ENCODE measurements at places on chromosomes 16 and 17. TPM values are rescaled to one million over a fixed set of nuclear protein-coding genes. Genes with fewer than 3 reads are reported as not detected.

DNA sequence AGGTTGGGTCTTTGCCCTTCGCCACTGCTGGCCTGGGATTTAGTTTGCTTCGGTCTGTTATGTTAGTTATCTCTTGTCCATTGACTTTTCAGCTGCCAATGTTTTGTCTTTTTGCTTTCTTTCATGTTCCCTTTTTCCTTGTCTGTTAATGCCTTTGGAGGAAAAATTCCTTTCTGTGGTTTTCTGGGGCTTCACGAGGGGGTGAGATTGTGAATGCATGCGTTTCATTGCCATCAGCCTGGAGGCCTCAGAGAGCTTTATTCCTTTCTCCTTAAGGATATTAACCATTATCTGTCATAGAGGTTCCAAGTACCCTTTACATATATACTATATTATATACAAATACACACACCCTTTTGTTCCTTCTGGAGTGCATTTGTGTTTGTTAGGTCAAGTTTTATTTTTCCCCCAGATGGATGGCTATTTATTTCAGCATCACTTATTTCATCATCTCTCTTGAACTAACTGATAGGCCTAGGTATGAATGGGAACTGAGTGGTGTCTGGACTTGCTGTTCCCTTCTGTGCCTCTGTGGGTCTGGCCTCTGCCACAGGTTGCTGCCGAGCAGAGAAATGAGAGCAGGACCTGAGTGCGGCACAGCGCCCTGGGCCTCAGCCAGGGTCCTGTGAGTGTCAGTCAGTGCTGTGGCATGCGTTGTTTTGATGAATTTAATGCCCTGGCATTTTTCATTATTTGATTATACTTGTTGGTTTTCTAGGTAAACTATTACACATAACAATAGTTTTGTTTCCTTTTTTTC, 193.4 kb downstream of the LGALS9B start:
- H3K36me3 ChIP-seq: no peaks in the 10 kb centered on the region
- no peaks in the 10 kb centered on the region for H3K27me3 ChIP-seq
- H3K4me3 ChIP-seq: peak overlapping the region; percentile 20
- H3K4me1 ChIP-seq: peaks cover 89% of the 10 kb centered on the region
- no peak for DNase-seq

DNA sequence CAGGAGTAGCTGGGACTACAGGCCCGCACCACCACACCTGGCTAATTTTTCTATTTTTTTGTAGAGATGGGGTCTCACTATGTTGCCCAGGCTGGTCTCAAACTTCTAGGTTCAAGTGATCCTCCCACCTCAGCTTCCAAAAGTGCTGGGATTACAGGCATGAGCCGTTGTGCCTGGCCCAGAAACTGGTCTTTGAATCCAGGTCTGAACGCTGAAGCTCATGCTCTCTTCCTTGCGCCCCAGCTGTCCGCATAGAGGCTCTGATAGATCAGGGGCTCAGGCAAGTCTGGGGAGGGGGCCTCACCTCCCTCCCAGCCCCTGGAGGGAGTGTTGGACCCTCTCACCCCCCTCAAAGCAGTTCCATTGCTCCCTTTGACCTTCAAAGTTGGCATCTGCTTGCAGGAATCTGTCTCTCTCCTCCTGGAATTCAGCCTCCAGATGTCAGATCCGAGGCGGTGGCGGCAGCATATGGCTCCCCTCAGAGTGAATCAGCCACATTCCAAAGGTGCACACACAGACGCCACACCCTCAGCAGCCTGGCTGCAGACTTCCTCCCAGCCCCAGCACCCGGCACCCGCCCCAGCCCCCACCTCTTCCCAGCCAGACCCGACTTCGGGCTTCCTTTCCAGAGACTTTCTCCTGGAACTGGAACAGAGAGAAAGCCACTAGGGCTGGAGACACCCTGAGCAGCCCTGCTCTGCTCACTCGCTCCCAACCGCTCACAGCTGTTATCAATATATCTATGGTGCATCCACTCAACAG, 16.9 kb upstream of the GLIS2 start:
- H3K4me1 ChIP-seq: no peaks in the 10 kb centered on the region

DNA sequence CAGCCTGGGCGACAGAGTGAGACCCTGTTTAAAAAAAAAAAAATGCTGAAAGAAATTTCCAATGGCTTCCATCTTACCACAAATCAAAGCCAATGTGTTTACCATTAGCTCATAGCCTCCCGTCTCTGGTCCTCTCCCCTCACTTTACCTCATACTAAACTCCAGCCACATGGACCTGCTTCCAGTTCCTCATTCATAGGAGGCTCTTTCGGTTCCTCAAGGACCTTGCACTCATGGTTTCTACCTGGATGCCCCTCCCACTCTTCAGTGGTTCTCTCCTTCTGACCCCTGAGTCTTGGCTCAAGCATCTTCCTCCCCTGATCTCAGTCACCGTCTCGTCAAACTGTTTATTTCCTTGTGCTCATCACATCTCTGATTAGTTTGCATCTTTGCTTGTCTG, 3.8 kb upstream of the DEF8 start:
- peaks cover 4% of the 10 kb centered on the region for H3K27me3 ChIP-seq
- peaks cover 12% of the 10 kb centered on the region for H3K4me1 ChIP-seq
- no peak for DNase-seq
- no peak overlapping the region for H3K27ac ChIP-seq
- no peaks in the 10 kb centered on the region for H3K36me3 ChIP-seq
- H3K4me3 ChIP-seq: no peak overlapping the region

ARHGAP44 gene
- not detected for total RNA-seq

PPY gene
- not detected for total RNA-seq

KRT25 gene
- not detected for total RNA-seq

DNA sequence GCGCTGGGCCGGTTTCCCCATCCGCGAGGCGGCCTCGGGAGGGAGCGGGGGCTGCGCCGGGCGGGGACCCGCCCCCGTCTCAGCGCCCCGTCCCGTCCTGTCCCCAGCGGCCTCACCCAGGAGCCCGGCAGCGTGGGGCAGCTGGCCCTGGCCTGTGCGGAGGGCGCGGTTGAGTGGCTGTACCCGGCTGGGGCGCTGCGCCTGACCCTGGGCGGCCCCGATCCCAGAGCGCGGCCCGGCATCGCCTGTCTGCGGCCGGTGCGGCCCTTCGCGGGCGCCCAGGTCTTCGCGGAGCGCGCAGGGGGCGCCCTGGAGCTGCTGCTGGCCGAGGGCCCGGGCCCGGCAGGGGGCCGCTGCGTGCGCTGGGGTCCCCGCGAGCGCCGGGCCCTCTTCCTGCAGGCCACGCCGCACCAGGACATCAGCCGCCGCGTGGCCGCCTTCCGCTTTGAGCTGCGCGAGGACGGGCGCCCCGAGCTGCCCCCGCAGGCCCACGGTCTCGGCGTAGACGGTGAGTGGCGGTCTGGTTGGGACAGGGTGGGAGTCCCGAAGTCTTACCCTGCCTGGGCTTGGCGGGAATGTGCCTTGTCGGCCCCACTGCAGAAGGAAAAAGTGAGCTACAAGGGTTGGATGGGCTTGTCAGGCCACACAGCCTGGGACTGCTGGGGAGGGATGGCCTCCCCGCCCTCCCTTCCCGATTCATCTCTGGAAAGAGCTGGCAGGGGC, 720 bp downstream of the METRN start:
- peaks cover 22% of the 10 kb centered on the region for H3K4me1 ChIP-seq
- no peaks in the 10 kb centered on the region for H3K36me3 ChIP-seq
- no peak for DNase-seq

GRCh38 chr17:7992516-7992915, 9.9 kb upstream of the GUCY2D start:
- peaks cover 14% of the 10 kb centered on the region for H3K4me1 ChIP-seq
- no peak for DNase-seq
- H3K36me3 ChIP-seq: no peaks in the 10 kb centered on the region
- H3K27me3 ChIP-seq: no peaks in the 10 kb centered on the region
- no peak overlapping the region for H3K27ac ChIP-seq
- H3K4me3 ChIP-seq: no peak overlapping the region

MPP2 gene
- total RNA-seq: 0.90 TPM

DNA sequence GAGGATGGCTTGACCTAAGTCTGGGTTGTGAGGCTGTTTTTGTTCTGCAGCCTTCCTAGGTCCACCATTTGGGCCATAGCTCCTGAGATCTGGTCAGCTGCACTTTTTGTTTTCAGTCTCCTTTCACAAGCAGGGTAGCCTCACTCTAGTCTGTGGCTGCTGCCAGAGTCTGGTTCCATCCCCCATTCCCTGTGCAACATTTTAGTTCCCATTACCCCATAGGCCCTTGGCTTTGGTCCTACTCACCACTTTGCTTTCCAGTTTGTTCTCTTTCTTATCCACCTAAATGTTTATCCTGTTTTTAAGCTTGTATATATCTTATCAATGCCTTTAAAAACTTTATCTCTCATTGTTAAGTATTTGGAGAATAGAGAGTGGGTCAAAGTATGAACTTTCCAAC, 6.5 kb upstream of the XYLT2 start:
- no peaks in the 10 kb centered on the region for H3K27me3 ChIP-seq
- no peak for DNase-seq
- H3K27ac ChIP-seq: no peak overlapping the region
- no peak overlapping the region for H3K4me3 ChIP-seq
- H3K4me1 ChIP-seq: no peaks in the 10 kb centered on the region

DNA sequence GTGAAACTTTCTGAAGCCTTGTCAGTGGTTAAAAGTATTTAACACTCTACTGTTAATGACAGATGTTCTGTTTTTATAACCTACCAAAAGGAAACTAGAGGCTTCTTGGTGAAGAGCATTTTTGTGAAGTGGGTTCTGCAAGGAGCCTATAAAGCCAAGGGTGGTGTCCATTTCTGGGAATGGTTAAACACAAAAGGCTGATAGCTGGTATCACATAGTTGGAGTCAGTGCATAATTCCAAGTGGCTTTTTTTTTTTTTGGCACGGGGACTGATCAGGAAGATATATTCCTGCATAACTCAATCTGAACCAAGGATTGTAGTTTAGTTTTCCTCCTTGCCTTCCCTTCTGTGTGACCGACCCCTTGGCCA, 27.6 kb upstream of the KPNB1 start:
- no peak overlapping the region for H3K4me3 ChIP-seq
- no peaks in the 10 kb centered on the region for H3K27me3 ChIP-seq
- H3K36me3 ChIP-seq: peaks cover 27% of the 10 kb centered on the region
- no peaks in the 10 kb centered on the region for H3K4me1 ChIP-seq

SNX20 gene
- total RNA-seq: 27.8 TPM

SPATA22 gene
- total RNA-seq: not detected

DNA sequence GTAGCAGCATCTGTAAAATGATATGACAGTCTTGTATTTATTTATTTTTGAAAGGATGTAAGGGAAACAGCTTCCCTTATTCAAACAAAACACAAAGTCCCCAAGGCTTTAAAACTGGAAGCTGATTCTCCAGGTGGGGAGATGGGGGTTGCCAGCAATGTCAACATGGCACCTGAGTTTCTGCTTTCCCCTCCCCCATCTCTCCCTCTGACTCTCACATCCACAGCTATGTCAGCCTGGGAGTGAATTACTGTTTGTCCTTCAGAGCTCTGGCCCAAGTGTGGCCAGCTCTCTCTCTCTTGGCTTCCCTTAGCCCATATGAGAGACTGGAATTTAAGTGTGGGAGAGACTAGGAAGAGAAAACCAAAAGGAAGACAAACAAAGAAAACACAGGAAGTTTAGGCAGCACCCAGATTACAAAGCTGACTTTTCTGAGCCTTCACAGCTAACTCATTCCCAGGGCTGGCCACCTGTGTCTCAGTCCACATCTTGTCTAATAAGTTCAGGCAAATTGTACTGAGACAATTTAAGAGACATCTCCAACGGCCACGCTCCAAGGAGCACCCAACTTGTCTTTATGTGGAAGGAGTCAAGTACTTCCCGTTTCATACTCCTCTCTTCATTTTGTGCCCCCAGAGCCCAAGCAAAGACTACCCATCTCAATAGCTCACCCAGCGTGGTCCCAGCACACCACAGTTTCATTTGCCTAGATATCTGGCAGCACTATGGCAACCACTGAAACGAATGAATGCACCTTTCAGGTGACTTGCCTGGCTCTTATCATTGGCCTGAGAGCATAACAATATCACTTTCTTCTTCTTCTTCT, 69.2 kb downstream of the SOX9 start:
- H3K4me1 ChIP-seq: no peaks in the 10 kb centered on the region
- no peak overlapping the region for H3K4me3 ChIP-seq
- no peaks in the 10 kb centered on the region for H3K36me3 ChIP-seq
- no peaks in the 10 kb centered on the region for H3K27me3 ChIP-seq

DNA sequence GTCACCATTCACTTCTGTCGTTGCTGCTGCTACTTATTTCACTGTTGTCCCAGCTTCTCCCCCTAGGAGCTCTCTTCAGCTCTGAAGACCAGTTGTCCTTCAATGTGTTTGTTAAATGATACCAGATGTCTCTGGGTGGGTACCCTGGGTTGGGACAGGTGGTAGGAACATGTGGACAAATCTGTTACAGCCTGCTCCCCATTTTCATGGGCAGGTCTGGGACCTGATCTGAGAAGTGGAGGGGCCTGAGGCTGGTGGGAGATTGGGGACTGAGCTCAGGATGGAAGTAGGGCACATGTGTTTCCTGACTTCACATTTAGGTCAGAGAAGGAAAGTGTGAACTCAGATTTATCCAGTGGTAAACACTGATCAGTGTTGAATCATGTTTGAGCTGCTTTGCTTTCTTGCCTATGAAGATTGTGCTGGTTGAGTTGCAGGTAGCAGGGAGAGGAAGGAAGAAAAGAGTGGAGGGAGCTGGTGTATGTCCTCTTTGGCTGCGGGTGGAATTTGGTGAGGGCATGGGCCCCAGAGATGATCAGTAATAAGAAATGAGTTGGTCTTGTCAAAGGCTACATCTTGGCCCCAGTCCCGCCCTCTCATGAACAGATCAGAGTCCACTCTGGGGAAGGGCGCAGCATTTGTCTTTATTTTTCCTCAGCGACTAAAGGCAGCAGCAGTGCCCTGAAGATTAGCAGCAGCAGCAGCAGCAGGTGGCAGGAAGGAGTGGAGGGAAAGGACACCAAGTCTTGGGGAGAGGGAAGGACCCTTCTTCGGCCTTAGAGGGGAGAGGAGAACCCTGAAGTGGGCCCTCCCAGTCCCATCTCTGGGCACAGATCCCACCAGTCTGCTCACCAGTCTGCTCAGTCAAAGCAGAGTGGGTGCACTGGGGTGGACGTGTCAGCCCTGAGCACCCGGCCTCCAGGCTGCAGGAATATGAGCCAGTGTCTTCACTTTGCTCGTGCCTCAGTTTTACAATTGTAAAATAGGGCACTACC, 6.1 kb upstream of the EFTUD2 start:
- no peaks in the 10 kb centered on the region for H3K36me3 ChIP-seq
- H3K27me3 ChIP-seq: no peaks in the 10 kb centered on the region
- no peak overlapping the region for H3K4me3 ChIP-seq
- DNase-seq: no peak
- no peaks in the 10 kb centered on the region for H3K4me1 ChIP-seq

Measured in CD8-positive, alpha-beta memory T cell (primary cell).